ENCODE measurements at places on chromosomes 6 and 20.

DNA sequence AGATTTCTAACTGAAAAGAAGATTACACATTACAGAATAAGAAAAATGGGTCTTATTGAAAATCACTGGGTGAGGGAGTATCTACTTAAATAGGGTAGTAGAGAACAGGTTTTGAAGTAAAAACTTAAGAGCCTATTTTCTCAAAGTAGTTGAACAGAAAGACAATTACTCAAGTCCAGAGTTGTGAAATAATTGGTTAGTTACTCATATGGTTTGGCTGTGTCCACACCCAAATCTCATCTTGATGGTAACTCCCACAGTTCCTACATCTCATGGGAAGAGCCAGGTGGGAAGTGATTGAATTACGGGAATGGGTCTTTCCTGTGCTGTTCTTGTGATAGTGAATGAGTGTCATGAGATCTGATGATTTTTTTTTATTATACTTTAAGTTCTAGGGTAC, 1035.3 kb upstream of the GJE1 start:
- no peak for DNase-seq

GRCh38 chr20:38321959-38322598, 18.1 kb downstream of the BPI start:
- DNase-seq, result peak; percentile 73

- no peak for DNase-seq
Measured at GRCh38 chr20:62636446-62636845, 5.9 kb upstream of the SLCO4A1 start.

GRCh38 chr6:168782187-168782751, 341.3 kb downstream of the SMOC2 start:
- peak; percentile 64 for DNase-seq

GRCh38 chr6:53151676-53152075, 3.0 kb upstream of the GCM1 start:
- DNase-seq, result no peak

DNA sequence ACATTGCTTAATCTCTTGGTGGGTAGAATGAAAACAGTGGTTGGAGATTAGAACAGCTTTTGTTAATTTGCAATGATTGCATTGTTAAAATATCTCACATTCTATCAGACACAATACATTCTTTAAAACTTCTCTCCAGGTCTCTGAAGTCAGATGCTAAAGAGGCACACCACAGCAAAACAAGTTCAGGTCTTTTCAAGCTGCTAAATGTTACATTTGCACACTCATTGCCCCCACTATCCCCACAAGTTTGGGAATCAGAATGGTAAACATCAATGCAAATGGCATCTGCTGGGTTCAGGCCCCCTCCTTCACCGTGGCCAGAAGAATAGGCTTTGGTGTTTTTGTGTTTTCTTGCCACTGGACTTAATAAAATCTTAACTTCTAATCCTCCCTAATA, 10.1 kb upstream of the HAO1 start:
- no peak for DNase-seq

GRCh38 chr6:125480571-125480970, 178.8 kb upstream of the HDDC2 start:
- DNase-seq, result peak; percentile 58

Measured in femur (tissue), 1 donor.